ENCODE measurements at places on chromosomes 2 and 18. TPM values are rescaled to one million over a fixed set of nuclear protein-coding genes. Genes with fewer than 3 reads are reported as not detected.

DNA sequence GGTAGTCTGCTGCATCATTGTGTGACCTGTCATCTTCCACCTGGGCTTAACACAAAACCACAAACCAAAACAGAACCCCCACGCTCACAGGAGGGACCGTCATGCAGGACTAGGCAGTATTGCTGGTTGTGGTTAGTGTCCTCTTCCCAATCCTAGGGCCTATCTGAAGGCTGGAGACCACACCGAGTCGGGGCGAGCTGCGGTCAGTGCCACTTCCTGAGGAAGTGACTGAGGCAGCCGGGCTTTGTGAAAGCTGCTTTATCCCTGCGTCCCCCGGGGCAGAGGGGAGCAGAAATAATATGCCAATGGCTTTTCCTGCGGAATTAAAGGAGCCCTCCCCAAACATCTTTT, 22.9 kb downstream of the ZNF532 start:
- peak; percentile 13 for DNase-seq
- H3K4me1 ChIP-seq: peaks cover 9% of the 10 kb centered on the region
- H3K4me3 ChIP-seq: no peak overlapping the region

GRCh38 chr2:147133286-147133908, 711.4 kb upstream of the ACVR2A start:
- no peak for DNase-seq
- no peaks in the 10 kb centered on the region for H3K36me3 ChIP-seq
- H3K4me1 ChIP-seq: no peaks in the 10 kb centered on the region
- H3K27ac ChIP-seq: no peak overlapping the region

DNA sequence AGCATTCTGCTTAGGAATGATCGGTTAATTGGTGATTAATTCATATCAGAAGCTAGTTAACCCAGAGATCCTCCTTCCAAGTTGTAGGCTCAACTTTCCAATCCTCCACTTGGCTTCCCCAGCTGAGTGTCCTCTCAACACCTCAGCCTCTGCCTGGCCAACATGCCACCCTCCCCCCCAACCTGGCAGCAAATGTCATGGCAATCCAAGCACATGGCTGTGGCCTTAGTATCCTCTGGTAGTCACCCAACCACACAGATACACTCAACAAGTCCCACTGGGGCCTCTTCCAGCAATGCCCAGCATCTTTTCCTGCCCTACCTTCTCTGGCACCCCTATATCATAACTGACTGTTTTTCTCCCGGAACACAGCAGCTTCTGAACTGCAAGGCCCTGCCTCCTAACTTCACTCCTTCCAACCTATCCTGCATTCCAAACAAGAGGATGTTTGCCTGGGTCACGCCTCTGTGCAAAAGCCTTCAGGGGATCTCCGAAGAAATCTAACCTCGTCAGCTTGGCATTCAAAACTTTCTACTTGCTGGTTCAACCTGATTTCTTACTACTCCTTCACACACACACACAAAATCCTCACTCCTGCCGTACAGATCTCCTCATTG, 195.0 kb downstream of the CYP26B1 start:
- no peaks in the 10 kb centered on the region for H3K36me3 ChIP-seq
- no peaks in the 10 kb centered on the region for H3K4me1 ChIP-seq
- no peak for DNase-seq
- H3K4me3 ChIP-seq: no peak overlapping the region
- H3K27ac ChIP-seq: no peak overlapping the region
- peaks cover 6% of the 10 kb centered on the region for H3K27me3 ChIP-seq

GRCh38 chr2:38203446-38203810, 127.5 kb upstream of the CYP1B1 start:
- no peak overlapping the region for H3K4me3 ChIP-seq
- no peaks in the 10 kb centered on the region for H3K36me3 ChIP-seq
- DNase-seq: no peak
- peaks cover 3% of the 10 kb centered on the region for H3K27me3 ChIP-seq
- no peak overlapping the region for H3K27ac ChIP-seq

- no peaks in the 10 kb centered on the region for H3K27me3 ChIP-seq
- H3K36me3 ChIP-seq: no peaks in the 10 kb centered on the region
- H3K27ac ChIP-seq: peak overlapping the region; percentile 92
These were observed 46.1 kb upstream of the PTMA start for GRCh38 chr2:231662028-231662810.

DNA sequence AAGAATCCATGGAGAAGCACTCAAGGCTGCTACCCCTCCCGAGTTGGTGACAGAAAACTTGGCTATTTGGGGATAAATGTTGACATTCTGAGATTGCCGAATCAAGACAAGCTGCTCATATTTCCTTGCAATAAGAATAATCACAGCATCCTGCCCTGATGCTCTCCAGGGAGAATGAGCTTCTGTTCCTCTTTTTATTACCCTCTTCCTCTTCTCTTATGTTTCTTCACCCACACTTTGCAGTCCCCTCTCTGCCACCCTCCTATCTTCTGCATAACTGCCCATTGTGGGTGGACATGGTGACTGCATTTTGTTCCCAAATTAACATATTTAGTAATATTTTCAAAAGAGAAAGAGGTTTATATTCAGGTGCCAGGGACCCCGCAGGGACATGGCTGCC, 11.9 kb upstream of the MSGN1 start:
- peaks cover 18% of the 10 kb centered on the region for H3K27me3 ChIP-seq
- DNase-seq: no peak
- H3K36me3 ChIP-seq: no peaks in the 10 kb centered on the region
- no peak overlapping the region for H3K4me3 ChIP-seq

DNA sequence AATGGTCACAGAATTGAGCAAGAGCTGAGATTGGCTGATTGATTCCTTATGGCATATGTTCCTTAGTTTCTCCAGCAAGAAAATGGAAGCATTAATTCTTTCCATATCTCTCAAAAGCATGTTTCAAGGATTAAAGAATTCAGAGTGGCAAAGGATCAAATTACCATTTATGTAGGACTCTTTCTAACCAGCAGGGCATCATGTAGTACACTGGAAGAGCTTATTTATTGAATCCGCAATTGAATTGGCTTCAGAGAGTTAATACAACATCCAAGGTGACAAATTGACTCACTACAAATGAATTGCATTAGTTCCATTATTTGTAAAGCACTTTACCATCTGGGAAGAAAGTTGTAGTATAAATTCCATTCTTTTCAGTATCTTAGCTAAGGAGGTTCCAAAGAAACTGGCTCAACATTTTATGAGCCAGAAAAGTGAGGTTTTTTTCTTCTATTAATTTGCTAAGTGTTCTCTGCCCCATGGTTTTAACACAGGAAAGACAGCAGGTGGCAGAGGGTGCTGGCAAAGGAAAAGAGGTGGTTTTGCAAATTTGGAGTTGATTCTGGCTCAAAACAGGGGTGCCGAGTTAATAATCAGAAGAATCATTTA, 409.9 kb downstream of the MTX2 start:
- H3K27ac ChIP-seq: no peak overlapping the region
- no peaks in the 10 kb centered on the region for H3K4me1 ChIP-seq
- H3K27me3 ChIP-seq: peaks cover 9% of the 10 kb centered on the region
- no peaks in the 10 kb centered on the region for H3K36me3 ChIP-seq
- no peak overlapping the region for H3K4me3 ChIP-seq

DNA sequence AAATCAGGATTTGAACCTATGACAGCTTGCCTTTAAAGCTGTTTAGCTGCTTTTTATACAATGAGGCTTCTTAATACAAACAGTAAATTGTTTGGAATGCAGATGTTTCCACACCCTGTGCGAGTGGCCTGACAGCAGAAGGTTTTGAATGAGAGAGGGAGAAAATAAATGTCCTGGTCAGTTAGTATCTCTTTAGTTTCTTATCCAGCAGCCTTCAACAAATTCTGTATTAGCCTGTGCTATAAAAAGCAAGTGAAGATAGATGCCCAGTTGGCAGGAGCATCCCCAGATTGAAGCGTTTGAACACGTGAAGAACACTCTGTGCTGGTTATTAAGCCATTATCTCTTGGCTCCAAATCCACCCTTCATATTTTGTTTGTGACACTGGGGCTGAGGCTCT, 70.6 kb downstream of the CERS6 start:
- peaks cover 3% of the 10 kb centered on the region for H3K36me3 ChIP-seq
- no peak overlapping the region for H3K27ac ChIP-seq
- H3K4me3 ChIP-seq: no peak overlapping the region
- peaks cover 55% of the 10 kb centered on the region for H3K4me1 ChIP-seq

DNA sequence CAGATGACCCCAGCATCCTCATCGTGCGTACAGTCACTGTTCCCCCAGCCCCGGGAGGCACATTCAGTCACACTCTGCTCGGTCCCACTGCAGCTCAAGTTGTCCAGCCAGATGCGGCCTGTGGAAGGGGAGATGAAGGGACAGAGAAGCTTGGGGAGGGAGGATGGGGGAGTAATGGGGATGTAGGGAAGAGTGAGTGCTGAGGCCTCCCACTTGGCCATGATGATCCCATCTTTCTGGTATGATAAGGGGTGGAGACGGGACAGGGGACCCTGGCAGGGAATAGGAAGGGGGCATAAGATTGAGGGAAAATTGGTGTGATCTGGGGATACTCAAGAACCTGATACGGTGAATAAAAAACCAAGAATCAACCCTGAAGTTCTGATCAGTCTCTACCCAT, 3.5 kb downstream of the LOXL3 start:
- H3K4me1 ChIP-seq: peaks cover 7% of the 10 kb centered on the region
- peak overlapping the region; percentile 13 for H3K4me3 ChIP-seq
- peaks cover 34% of the 10 kb centered on the region for H3K27me3 ChIP-seq
- H3K36me3 ChIP-seq: peaks cover 1% of the 10 kb centered on the region
- DNase-seq: no peak

DNA sequence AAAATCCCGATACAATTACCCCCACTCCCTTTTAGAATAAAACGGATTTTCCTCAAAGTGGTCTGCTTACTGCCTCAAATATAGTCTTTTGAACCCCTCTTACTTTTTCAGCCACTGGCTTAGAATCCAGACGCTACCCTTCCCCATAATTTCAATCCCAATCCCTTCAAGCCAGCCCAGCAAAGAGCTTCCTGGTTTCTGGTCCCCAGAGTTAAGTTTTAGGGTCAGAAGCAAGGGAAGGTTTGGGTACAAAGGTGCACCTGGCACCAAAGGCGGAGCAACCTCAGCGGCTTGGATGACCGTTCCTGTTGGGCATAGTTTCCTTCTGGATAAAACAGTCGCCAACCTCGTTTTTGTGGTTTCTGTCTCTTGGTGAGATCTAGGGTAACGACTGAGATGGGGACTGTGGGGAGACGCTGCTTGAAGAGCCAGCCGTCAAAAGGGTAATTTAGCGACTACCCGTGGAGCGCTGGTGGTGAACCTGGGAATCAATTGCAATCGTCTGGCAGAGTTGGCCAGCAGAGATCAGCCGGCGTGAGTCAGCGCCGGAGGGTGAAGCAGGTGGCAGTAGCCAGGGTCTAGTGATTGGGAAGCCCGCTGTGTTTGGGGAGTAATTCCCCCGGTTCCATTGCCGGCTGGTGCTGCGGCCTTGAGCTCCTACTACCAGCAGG, 1.6 kb downstream of the FEV start:
- DNase-seq: no peak
- peaks cover 68% of the 10 kb centered on the region for H3K27me3 ChIP-seq
- H3K36me3 ChIP-seq: no peaks in the 10 kb centered on the region
- H3K27ac ChIP-seq: no peak overlapping the region
- no peak overlapping the region for H3K4me3 ChIP-seq

DNA sequence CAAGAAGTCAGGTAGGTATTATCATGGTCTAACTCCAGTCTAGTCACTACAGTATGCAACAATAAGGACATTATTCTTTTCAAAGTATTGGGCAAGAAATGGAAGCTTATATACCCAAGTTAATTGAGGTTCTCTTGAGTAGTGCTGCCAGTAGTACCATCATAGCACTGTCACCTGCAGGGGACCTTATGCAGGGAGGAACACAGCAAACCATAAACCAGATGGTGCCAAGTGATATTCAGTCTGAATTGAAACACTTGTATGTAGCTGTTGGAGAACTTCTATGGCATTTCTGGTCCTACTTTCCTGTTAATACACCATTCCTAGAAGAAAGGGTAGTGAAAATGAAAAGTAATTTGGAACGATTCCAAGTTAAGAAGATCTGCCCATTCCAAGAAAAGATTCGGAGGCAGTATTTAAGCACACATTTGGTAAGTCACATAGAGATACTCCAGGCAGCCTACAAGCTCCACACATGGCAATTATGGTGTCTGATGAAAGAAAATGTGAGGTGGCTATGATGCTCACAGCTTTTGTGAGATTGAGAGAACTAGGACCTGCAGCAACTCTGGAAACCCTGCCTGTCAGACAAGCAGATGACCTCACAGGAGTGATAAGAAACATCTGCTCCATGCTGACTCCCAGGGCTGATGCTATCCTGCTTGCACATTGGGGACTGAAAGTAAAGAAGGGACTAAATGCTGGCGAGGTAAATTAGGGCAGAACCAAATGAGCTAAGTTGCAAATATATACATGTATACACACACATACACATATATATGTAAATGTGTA, 174.7 kb downstream of the MC4R start:
- H3K27me3 ChIP-seq: no peaks in the 10 kb centered on the region
- H3K4me3 ChIP-seq: no peak overlapping the region
- H3K27ac ChIP-seq: no peak overlapping the region
- no peaks in the 10 kb centered on the region for H3K36me3 ChIP-seq
- DNase-seq: no peak

GRCh38 chr2:8693157-8693821, 11.4 kb downstream of the ID2 start:
- peak overlapping the region; percentile 18 for H3K4me3 ChIP-seq
- DNase-seq: peak; percentile 70
- H3K4me1 ChIP-seq: peaks cover 3% of the 10 kb centered on the region
- peaks cover 22% of the 10 kb centered on the region for H3K27me3 ChIP-seq
- no peak overlapping the region for H3K27ac ChIP-seq
- H3K36me3 ChIP-seq: no peaks in the 10 kb centered on the region

DNA sequence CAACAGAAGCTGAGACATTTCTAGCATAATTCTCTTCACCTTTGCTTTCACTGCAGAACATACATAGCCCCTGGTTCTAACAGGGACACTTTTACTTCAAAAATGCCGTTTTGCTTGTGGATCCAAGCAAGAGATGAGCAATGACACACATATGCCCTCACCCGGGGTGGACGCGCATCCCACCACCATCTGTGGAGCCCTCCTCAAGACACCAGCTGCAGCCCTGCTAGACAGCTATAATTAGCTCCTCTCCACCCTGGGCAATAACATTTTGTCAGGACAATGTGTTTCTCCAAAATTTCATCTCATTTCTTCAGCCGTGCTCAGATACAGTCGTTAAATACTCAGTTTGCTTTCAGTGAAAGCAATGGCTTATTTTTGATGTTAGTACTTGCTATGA, 368.7 kb upstream of the RAB6C start:
- DNase-seq: no peak
- H3K27me3 ChIP-seq: peaks cover 10% of the 10 kb centered on the region
- no peak overlapping the region for H3K4me3 ChIP-seq
- no peak overlapping the region for H3K27ac ChIP-seq
- H3K4me1 ChIP-seq: no peaks in the 10 kb centered on the region
- H3K36me3 ChIP-seq: no peaks in the 10 kb centered on the region

The CHST9 gene
- total RNA-seq: not detected

The PLA2R1 gene
- total RNA-seq: not detected

The ABCG5 gene
- total RNA-seq: not detected

The UGT1A8 gene
- not detected for total RNA-seq

The RFX8 gene
- total RNA-seq: 0.64 TPM
